T-cell (primary cell): ENCODE measurements at places on chromosomes 4 and X.

- DNase-seq, result no peak
Observed at GRCh38 chrX:34884817-34885216, 57.8 kb upstream of the FAM47B start.

DNA sequence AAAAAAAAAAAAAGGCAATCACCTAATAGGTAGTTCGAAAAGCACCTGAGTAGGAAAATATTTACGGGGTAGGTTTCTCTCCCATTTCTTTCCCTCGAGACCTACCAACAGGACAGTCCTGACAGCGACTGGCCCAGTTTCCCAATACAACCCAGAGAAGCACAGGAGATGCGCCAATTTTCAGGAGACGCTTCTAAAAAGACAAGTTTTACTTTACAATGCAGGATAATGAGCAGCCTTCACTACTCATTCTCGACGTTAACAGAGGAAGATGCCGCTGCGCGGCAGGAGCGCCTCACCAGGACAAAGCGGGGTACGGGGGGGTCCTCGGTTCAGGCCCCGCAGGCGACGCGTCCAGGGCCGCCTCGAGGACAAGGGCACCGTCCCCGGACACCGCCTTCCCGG is 708 bp downstream of the BCLAF3 start:
- DNase-seq, result peak; percentile 5

- no peak for DNase-seq
Observed at GRCh38 chr4:152776352-152776751, 3.2 kb downstream of the TIGD4 start.

- no peak for DNase-seq
Observed at GRCh38 chr4:72118017-72118416, 86.2 kb downstream of the NPFFR2 start.

DNA sequence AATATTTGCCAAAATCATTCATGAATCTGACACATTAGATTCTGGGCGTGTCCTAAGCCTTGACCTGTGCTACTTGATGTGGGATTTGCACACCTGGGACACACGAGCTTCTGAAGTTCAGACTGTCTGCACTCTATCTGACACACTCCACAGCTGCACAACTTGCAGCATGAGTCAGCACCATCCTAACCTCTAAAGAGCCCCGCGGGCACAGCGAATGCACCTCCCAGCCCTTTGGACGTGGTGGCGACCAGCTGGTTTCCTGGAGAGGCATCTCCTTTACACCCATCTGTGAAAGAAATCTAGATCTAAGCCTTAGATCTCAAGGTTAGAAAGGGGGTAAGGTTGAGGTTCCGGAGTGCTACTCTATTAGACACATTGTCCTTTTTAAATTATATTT is 69.2 kb downstream of the SORBS2 start:
- no peak for DNase-seq

- DNase-seq, result no peak
Observed at GRCh38 chr4:164383358-164384220, 370.3 kb upstream of the SMIM31 start.

DNA sequence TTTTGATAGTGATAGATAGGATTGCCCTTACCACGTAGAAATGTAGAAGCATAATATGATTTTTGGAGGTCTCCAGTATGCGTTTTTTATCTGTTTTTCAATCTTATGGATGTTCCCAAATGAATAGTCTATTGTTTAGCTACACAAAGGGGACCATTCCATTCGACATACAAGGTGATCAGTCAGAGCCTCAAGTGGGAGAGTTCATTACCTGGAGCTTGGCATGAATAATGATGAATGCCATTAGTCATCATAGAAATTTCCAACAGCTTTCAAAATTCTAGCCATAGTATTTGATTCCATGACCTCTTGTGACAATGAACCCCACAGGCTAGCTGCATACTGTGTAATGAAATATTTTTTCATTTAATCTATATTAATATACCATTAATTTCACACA is 123.6 kb downstream of the PDHA2 start:
- no peak for DNase-seq
